ENCODE measurements at places on chromosomes 2 and 18. TPM values are rescaled to one million over a fixed set of nuclear protein-coding genes. Genes with fewer than 3 reads are reported as not detected.
A peak's percentile ranks its signal among the peaks of the same experiment; 100 is the strongest.

GRCh38 chr2:49861821-49862220 lies 707.5 kb upstream of the FSHR start:
- DNase-seq: no peak

SLC4A3 gene
- 0.21 TPM for total RNA-seq

DCDC2C gene
- total RNA-seq: not detected

ACMSD gene
- not detected for total RNA-seq

DNA sequence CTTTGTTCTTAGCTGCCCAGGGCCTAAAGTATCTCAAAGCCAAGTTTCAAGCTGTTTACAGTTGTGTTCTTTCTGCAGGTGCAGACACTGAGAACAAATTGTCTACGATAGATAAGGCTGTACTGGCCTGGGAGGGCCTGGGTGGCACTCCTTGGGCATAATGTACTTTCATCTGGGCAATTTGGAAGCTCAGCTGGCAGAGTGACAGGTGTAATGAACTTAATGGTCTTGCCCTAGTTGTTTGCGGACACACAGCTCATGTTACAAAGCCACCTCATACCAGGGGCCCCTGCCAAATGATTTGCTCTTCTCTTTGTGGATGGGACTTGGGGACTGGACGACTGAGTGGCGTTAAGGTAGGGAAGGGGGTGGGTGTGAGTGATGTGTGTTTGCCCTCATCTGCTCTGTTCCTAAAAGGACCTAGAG lies 4.3 kb downstream of the LDLRAD4 start:
- DNase-seq: no peak

GRCh38 chr18:49517483-49517882 lies 30.4 kb upstream of the C18orf32 start:
- DNase-seq: no peak

GRCh38 chr2:10926191-10926820 lies 14.6 kb downstream of the KCNF1 start:
- no peak for DNase-seq

DNA sequence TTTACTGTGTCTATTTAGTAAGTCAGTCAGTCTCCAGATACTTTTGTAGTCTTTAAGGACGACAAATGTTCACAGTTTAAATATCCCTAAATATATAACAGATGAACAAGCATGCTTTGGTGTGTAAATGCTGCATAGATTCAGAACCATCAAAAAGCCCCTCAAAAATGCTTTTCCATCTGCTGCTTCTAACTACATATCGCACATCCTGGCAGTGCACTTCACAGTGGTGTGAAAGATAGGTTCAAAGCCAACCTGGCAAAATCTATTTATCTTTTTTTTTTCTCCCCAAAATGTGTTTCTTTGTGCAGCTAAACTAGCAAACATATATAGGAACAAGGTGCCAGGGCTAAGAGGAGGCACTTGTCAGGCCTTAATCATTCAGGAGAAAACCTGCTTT lies 753.8 kb downstream of the PLCL1 start:
- no peak for DNase-seq

IGFBP5 gene
- total RNA-seq: not detected

GRCh38 chr2:195838002-195838401 lies 181.0 kb downstream of the SLC39A10 start:
- no peak for DNase-seq

DNA sequence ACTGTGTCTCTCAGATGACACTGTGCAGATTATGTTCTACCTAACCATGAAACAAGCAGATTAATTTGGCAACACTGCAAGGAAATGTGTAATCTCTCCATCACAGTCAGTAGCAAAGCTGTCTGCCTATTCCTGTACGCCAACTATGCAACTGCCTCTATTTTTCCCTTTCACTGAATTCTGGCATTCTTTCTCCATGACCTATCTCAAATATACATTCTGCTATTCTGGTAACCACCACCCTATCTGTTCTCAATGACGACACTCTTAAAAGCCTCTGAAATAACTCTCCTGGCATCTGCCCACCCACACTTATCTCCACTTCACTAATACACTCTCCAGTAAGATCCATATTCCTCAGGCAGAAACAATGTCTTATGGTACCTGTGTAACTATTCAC lies 78.7 kb downstream of the ABCA12 start:
- DNase-seq: no peak

DNA sequence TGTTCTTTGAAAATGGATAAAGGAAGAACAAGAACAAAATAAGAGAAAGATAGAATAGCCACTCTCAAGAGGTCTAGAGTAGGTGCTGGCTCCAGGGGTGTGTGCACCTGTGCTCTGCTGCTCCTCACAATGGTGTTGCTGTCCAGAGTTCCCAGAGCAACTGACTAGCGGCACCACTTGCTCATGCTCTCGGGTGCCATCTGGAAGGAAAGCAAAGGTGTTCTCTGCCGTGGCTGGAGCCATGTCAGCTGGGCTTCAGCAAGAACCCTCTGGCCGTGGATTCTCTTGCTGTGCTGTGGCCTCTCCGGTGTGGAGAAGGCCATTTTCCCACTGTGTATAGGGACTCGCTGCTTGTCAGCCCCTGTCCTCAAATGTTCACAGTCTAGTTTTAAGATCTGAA lies 114.6 kb upstream of the TEX51 start:
- DNase-seq: no peak

- DNase-seq: no peak
Observed at GRCh38 chr2:68995916-68996315, 17.1 kb upstream of the ANTXR1 start.

DNA sequence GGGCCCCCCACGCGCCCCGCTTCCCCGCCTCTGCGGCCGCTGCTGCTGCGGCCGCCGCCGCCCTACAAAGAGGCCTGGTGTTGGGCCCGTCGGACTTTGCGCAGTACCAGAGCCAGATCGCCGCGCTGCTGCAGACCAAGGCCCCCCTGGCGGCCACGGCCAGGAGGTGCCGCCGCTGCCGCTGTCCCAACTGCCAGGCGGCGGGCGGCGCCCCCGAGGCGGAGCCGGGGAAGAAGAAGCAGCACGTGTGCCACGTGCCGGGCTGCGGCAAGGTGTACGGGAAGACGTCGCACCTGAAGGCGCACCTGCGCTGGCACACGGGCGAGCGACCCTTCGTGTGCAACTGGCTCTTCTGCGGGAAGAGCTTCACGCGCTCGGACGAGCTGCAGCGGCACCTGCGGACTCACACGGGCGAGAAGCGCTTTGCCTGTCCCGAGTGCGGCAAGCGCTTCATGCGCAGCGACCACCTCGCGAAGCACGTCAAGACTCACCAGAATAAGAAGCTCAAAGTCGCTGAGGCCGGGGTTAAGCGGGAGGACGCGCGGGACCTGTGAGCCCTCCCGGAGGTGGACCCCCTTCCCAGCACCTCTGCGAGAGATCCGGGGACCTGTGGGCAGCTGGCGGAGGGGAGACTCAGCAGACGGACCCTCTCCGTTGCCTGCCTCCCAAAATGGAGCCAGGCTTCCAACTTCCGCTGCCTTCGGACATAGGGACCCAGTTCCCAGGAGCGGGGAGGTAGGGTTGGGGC lies 1.9 kb downstream of the SP5 start:
- peak; percentile 35 for DNase-seq

KLHL14 gene
- total RNA-seq: not detected

DNA sequence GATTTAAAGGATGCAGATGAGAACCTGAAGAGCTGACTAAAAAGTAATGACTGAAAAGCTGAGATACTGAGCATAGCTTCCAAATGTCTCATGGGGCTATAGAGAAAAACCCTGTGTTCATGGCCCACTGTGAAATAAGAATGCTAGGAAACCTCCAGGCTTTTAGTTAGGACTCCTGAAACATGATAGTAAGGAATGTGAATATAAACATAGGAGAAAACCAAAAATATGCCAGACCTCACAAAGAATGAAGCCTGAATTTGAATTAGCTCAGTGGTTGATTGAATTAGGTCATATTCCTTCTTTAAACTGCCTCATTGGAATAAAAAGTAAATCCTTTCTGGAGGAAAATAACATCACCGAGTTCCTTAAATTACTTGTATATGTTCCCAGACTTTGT lies 194.5 kb upstream of the NXPH2 start:
- DNase-seq: no peak

GRCh38 chr2:3481736-3482362 lies 37.5 kb downstream of the ADI1 start:
- DNase-seq: no peak

CMPK2 gene
- 0.69 TPM for total RNA-seq

GRCh38 chr2:143142598-143142997 lies 13.4 kb downstream of the ARHGAP15 start:
- no peak for DNase-seq

GRCh38 chr2:5067816-5068215 lies 624.4 kb upstream of the SOX11 start:
- DNase-seq: no peak

- no peak for DNase-seq
Observed at GRCh38 chr2:28949617-28950305, 31.3 kb upstream of the TOGARAM2 start.

DNA sequence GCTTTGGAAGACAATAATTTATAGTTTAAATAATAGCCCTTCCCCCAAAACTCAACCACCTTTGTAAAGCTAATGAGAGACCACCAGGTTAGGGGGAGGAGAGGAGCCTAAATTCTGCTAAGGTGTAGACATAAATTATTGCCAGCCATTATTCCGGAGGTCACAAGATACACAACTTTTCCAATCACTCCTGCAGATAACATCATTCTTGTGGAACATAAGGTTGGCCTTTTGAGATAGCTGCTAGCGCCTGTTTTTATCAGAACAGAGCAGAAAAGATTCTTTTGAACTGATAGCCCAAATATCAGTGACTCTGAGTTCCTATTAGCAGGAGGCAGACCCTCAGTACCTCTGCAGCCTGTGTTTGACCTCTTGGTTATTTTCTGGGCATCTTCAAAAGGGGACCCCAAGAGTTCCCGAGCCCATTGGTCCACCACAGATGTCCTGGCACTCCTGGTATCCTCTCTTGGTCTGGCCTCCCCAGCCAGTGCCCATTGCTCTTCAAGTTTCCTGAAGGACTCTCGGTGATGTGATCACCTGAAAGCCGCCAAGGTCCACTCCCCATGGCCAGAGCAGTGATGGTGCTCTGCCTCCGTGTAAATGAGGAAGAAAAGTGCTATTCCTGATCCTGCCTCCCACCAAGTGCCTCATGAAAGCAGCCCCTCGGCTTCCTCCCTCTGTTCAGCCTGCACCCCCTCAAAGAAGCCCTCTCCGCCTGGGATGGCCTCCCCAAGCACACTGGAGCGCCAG lies 38.5 kb upstream of the LAPTM4A start:
- DNase-seq: no peak

- no peak for DNase-seq
Observed at GRCh38 chr2:127913808-127914457, 28.2 kb upstream of the AMMECR1L start.

FEV gene
- not detected for total RNA-seq

DNA sequence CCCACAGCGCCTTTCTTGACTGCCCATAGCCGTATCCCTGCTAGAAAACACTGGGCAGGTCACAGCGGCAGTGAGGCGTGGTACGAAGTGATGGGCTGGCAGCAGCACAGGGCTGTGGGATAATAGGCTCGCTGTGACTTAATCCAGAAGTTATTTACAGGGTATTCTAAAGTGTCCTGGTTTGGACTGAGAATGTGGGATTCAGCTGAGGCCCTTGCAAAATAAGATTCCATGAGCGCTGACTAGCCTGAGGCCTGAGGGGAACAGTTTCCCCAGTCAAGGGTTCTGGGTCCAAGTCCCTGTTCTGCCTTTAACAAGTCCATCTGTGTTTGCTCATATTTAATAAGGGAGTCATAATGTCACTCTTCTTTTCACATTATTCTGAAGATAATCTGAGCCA lies 34.6 kb downstream of the SETBP1 start:
- DNase-seq: no peak

GRCh38 chr2:159088906-159089305 lies 120.5 kb downstream of the TANC1 start:
- no peak for DNase-seq

DNA sequence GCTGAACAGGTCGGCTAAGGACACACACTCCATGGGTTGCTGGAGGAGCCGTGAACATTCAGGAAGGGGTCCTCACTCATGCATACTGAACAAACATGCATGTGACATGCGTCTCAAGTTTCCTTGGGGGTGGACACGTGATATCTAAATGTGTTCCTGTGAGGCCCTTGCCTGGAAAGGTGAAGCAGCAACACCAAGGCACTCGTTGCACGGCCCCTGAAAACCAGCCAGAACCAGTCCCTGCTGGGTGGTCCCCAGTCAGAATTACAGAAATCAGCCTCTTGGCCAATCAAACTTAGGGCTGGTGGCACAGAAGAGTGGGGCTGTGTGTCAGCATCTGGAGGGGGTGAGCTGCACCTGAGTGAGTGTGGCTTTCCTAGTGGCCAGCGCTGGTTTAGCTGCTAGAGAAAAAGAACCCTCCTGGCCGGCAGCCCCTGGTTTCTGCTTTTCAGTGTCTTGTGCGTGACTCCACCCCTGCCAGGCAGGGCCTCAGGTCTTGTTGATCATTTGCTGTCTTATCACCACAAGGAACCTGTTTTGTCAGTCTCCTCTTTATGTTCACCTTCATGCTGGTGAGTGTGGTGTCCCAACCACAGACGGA lies 3.2 kb upstream of the AQP12B start:
- DNase-seq: no peak

DNA sequence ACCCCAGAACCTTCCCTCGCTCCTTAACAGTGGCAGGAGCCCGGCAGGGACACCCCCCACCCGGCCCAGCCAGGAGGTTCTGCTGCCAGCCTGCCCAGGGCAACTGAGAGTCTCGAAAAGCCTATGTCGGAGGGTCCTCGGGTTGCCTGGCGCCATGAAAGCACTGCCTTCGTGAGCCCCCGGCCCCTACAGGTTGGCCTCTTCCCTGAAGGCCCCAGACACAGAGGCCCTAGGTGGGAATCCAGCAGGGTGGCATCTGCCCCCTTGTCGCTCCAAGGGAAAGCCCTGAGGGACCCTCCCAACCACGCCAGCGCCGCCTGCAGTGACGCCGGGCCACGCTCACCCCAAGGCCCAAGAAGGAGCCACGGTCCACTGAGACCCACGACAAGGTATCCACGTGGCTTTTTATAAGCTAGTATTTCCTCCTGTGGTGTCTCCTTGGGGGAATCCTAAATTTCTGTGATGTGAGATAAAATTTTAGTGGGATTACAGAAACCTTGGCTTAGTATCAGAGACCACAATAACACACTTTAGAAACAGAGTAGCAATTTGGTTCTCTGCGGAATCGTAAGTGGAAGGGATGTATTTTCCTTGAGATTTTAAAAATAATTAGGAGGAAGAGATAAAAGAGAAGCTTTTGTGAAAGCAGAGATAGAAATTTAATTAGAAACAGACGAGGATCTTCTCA lies 138.9 kb downstream of the HDAC4 start:
- DNase-seq: no peak

DNA sequence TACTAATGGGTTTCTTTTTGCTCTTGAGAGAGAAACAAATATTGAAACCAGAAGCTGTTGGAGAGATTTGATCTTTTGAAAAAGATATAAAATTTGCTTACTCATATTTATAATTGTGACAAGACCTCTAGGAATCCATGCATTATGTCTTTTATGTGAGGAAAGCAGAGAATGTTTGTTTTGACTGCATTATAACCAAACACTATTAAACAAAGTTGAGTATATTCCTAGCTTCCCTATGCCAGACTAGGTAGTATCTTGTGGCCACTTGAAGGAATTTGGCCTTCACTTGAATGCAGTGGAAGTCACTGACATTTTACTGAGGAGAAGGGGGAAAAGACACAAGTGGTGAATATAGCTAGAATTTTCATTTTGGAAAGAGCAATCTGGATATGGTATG lies 521.8 kb upstream of the ZEB2 start:
- no peak for DNase-seq

CERS6 gene
- 11.7 TPM for total RNA-seq

Measured in endothelial cell of umbilical vein (primary cell).